ENCODE measurements at places on chromosomes 3 and 15. TPM values are rescaled to one million over a fixed set of nuclear protein-coding genes. Genes with fewer than 3 reads are reported as not detected.

PCOLCE2 gene
- 3.7 TPM for total RNA-seq

GPR156 gene
- 0.35 TPM for total RNA-seq

PIF1 gene
- 16.0 TPM for total RNA-seq

NR2E3 gene
- 0.65 TPM for total RNA-seq

MON1A gene
- 24.2 TPM for total RNA-seq

GOLGA6D gene
- not detected for total RNA-seq

PLA2G4F gene
- 1.2 TPM for total RNA-seq

PAK6 gene
- total RNA-seq = 14.1 TPM

- DNase-seq = no peak
Observed at GRCh38 chr3:12966847-12967605, 106.2 kb downstream of the IQSEC1 start.

DNA sequence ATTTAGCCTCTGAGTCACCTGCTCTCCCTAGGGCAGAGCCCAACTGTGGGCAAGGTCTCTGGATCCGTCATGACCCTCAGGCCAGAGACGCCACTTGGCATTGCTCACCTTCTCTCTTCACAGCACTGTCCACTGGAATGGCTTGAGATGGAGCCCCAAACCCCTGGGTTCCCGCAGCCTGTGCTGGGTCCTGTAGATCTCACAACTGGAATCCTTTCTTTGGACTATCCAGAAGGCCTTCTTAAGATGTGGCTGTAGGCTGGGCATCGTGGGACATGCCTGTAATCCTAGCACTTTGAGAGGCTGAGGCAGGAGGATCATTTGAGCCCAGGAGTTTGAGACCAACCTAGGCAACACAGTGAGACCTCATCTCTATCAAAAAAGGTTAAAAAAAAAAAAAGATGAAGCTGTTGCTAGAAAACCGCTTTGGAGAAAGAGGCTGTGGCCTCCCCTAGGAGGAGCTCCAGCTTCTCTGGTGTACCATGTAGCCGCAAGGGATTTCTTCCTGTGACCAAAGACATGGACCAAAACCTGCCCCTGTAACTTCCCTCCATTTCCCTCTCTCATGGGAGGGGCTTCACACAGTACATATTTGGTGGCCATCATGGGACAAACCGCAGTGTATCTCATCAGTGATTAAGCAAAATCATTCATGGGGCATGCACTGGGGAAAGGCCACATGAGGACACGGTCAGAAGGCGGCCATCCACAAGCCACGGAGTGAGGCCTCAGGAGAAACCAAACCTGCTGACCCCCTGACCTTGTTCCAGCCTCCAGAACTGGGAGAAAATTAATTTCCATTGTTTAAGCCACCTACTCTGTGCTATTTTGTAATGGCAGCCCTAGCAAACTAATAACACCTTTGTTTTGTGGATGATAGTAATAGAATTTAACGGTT, 23.3 kb upstream of the BUB1B start:
- DNase-seq = no peak

GRCh38 chr15:69731081-69731330, 278.4 kb downstream of the RPLP1 start:
- no peak for DNase-seq

- DNase-seq = no peak
Observed at GRCh38 chr3:146928421-146929059, 323.4 kb upstream of the PLSCR5 start.

DNA sequence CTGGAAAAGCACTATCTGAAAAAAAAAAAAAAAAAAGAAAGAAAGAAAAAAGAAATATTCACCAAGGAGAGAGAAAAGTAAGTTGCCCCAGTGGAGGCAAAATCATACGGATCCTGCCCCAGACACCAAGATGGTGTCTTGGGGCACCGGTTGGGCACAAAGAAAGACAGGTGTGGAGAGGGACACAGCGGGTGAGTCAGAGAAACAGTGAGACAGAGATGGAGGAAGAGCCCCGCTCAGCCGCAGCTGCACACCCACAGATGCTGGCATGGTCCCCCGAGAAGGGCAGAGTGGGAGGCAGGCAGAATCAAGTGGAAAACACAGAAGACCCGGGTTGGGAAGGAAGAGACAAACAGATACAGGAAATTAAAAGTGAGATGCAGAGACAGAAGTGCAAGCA, 129.7 kb upstream of the SMAD3 start:
- no peak for DNase-seq

DNA sequence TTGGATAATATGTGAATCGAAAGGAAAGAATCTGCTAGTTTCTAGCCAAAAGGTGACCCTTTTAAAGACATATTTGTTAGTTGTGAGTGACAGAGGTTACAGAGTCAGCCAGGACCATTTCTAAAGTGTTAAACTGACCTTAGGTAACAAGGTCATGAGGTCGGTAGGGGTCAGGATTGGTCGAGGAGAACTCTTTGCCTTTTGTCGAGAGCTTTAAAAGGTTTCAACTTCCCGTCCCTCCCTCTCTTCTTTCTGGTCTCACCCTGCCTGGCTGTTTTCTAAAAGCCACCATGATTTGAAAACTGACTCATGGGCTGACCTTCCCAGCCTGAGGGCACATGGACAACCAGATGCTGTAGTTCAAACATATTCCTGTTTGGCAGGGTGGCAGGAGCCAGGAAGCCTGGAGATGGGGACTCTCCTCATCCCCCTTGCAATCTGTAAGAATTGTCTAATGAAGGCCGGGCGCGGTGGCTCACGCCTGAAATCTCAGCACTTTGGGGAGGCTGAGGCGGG, 25.8 kb upstream of the PRTG start:
- no peak for DNase-seq

DNA sequence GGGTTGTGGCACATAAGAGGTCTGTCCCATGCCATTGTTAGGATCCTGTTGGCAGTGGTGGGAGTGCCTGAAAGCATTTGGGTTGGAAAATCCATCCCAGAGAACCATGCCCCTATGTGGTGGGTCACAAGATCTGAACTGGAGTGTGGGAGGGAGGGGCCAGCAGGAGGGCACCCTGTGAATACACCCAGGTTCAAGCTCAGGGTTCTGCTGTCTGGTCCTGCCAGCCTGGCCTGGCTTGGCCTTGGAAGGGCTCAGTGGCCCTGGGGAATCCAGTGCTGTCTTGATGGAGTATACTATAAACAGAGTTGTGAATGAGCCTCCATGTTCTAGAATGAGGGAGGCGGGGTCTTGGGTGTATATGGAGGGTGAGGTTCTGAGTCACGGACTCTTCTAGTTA, 11.8 kb downstream of the ANKDD1A start:
- no peak for DNase-seq

GRCh38 chr3:25143356-25144025, 284.6 kb upstream of the RARB start:
- peak; percentile 44 for DNase-seq

- no peak for DNase-seq
Observed at GRCh38 chr15:65918357-65918920, 49.1 kb downstream of the RAB11A start.

- DNase-seq = no peak
Observed at GRCh38 chr3:71528816-71529215, 54.7 kb downstream of the FOXP1 start.

DNA sequence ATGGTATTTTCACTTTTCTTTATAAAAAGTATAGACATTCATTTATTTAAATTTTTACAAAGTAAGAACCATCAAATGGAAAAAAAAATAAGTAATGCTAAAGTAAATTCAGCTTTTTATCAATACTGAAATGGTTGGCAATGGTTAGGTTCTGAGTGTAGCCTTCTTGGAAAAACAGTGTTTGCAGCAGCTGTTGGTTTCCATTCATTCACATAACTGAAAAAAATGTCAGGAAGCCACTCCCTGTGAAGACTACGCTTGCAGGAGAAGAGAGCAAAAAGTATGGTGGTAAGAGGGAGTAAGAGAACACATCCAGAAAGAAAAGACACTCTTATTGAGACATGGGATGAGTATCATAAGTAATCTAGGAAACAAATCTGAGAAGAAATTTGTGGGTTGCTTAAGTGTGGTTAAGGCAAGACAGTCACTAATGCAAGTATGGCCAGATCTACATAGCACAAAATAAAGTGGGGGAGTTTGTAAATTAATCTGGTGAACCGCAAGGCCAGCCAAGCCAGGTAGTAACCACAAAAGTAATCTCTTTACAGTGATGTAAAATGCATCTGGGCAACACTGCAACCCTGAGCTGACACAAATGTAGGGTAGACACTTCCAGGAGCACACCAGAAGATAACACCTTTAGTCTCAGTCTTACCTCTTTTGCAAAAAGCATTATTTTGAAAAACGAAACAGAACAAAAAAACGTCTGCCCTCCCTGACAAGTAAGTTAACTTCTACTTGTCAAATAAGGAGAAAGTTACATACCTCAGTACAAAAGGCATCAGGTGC, 133.7 kb downstream of the IGSF11 start:
- no peak for DNase-seq

GRCh38 chr3:128432301-128432970, 34.3 kb downstream of the DNAJB8 start:
- no peak for DNase-seq

GRCh38 chr15:89167267-89168176, 53.9 kb downstream of the RLBP1 start:
- peak; percentile 64 for DNase-seq

DNA sequence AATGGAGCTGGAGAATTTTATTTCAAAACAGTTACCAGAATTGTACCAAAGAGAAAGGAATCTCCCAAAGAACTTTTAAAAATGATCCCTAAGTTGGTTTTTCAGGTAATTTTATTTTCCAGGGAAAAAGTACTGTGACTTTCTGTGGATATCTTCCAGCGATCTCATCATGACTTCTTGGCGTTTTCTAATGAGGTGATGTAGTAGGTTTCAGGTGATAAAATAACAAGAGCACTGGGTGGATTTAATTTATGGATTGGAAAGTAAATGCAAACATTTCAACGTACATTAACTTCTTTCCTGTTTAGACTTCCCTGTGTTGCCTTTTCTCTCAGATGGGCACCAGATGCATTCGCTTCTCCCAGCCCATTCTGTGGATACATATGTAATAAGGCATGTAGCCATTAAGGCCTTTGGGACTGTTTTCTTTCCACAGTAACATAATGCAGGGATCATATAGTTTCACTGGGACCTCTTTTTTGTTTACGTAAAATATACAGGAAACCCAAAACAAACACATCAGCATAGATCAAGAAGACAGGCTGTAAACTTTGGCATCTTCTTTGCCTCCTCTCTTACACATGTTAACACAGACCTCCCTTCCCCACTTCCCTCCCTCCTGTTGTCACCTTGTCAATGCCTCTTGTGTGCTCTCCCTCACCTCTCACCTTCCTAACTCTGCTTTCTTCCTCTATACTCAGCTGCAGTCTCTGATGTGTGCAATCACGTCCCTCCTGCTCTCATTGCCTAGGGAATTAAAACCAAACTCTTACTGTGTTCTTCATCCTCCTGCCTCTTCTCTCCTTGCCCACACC, 13.0 kb downstream of the PHLDB2 start:
- DNase-seq = no peak

GRCh38 chr3:124439603-124440002, 290.6 kb upstream of the UMPS start:
- DNase-seq = no peak

GRCh38 chr15:62099094-62099601, 32.4 kb downstream of the C2CD4A start:
- DNase-seq = no peak

DNA sequence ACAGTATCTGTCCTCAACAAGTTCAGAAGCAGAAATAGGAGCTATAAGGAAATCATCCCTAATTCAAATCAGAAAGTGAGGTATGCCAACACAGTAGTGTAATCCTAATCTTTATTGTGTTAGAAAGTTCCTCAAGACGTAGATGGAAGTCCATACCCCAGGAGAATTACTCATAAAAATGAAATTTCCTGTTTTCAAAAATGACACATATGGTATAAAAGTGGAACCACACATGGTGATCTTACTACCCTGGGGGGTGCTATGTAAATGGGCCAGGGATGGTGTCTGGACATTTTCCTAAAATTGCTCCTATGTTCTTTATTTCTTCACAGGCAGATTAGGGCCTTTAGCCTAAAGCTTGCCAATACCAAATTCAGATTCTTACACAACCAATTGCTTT, 204.1 kb downstream of the ARRDC4 start:
- DNase-seq = peak; percentile 85

DNA sequence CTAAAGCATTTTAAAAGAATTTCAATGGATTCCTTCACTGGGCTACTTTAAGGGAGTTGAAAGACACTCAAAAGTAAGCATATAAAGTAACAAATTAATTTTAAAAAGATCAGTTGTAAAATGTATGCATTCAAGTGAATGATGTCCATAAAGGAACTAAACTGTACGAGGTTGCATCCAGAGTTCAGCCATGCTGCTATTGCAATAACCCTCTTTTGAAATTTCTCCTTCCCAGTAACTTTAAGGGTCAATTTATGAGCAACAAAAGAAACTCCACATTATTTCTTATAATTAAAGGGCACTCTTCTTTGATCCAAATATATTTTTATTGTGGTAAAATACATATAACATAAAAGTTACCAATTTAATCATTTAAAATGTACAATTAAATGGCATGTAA, 22.9 kb downstream of the BTLA start:
- no peak for DNase-seq

DNA sequence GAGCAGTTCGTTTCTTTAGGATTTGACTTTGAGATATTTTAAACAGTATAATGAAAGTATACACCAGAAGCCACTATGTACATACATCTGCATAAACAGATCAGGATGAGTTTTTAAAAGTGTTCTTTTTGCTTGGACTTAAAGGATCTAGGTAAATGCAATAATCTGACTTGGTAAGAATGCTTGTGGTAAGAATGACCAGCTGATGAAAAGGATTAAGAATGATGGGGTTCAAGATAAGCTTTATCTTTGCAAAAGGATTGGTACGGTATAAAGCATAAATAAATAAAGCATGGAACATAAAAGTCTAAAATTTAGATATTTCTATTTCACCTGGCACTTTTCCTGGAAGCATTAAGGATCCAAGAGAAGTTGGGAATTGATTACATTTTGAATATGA, 9.8 kb upstream of the MME start:
- DNase-seq = no peak

DNA sequence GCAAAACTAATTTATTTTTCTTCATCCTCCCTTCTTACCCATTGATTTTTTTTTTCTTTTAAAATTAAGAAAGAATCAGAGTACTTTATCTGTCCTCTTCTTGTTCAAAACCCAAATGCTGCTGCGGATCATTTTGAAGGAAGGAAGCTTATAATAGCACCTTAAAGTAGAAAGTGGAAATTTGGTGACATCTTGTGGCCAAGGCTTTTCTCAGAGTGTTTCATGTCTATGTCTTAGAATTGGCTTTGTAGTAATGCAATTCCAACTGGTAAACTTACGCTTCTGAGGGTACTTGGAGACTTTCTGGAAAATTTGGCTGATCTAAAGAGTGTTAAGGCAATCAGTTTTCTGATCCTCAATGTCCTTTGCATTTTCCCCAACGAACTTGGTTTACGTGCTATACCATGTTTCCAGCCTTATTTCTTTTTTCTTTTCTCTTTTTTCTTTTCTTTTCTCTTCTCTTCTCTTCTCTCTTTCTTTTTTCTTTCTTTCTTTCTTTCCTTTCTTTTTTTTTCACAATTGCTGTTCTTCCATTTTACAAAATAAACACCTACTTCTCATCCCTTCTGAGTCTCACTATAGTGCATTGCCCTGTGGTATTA, 30.7 kb downstream of the C3orf38 start:
- DNase-seq = peak; percentile 24

- no peak for DNase-seq
Observed at GRCh38 chr3:101020351-101021015, 27.3 kb upstream of the ABI3BP start.

GRCh38 chr3:105385819-105386508, 19.3 kb downstream of the ALCAM start:
- DNase-seq = no peak

- no peak for DNase-seq
Observed at GRCh38 chr3:144875211-144875610, 903.6 kb downstream of the DIPK2A start.

- DNase-seq = no peak
Observed at GRCh38 chr15:98815207-98815606, 166.9 kb downstream of the IGF1R start.
